ENCODE measurements at places on chromosomes 5 and 9. TPM values are rescaled to one million over a fixed set of nuclear protein-coding genes. Genes with fewer than 3 reads are reported as not detected.

- H3K27me3 ChIP-seq: no peaks in the 10 kb centered on the region
- H3K27ac ChIP-seq: no peak overlapping the region
- H3K4me1 ChIP-seq: no peaks in the 10 kb centered on the region
- H3K4me3 ChIP-seq: no peak overlapping the region
- H3K36me3 ChIP-seq: no peaks in the 10 kb centered on the region
- DNase-seq: no peak
Observed at GRCh38 chr9:101968392-101968791, 229.9 kb upstream of the GRIN3A start.

DNA sequence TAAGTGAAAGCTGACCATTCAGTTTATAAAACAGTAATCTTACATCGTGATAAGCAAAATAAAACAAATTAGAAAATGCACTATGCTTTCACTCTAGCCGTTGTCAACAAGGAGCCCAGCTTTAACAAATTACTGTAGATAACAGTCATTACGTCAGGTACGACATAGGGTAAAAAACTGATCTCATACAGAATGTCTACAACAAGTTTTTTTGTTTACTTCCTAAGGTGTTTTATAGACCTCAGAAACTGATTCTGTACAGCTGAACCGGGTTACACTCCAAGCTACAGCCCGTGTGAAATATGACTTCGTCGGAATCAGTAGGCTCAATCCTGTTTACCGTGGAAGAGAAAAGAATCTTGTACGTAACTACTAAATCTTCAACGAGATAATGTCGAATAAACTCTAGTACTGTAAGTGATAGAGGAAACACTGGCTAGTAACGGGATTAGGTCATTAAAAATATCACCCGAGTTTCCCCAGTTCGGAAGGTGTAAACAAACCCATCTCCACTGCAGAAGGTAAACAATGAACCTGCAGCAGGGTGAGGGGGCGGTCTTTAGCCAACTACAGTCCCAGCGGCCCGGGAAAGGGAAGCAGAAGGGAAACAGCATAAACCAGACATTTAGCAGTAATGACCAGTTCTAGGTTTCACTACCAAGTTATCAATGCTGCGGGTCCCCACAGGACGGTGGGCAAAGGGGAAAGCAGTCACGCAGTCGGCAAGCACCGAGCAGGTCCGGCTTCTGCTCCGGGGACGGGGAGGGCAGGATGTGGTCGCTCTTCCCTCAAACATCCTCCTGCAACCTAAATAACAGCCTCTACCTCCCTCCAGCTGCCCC lies 1.1 kb downstream of the RICTOR start:
- DNase-seq: peak; percentile 72
- peak overlapping the region; percentile 93 for H3K4me3 ChIP-seq

DNA sequence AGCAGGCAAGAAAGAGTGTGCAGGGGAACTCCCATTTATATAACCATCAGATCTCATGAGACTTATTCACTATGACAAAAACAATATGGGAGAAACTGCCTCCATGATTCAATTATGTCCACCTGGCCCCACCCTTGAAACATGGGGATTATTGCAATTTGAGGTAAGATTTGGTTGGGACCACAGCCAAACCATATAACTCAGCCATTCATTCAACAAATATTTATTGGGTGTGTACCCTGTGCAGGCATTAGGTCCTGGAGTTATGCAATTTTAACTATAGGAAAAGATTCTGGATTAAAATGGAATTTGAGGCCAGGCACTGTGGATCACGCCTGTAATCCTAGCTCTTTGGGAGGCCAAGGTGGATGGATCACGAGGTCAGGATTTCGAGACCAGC lies 124.2 kb upstream of the GAS1 start:
- no peak for DNase-seq
- no peaks in the 10 kb centered on the region for H3K4me1 ChIP-seq
- no peak overlapping the region for H3K4me3 ChIP-seq
- H3K27ac ChIP-seq: no peak overlapping the region

DNA sequence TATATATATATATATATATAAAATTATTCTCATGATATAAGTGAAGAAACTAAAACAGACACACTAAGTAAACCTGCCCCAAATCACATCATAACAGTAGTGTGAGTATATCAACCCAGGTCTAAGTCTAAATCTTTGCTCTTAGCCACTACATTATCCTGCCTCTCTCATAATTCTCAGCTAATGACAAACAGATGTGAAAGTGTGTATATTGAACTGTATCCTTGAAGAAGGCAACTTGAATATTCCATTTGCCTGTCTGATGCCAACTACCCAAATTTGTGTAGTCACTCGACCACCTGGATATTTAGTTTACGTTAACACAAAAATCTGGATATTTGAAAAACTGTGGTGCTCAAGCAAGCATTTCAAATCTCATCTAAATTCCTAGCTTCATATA lies 97.4 kb downstream of the PPP2R2B start:
- no peaks in the 10 kb centered on the region for H3K36me3 ChIP-seq
- no peak overlapping the region for H3K27ac ChIP-seq
- H3K27me3 ChIP-seq: peaks cover 1% of the 10 kb centered on the region
- DNase-seq: no peak

DNA sequence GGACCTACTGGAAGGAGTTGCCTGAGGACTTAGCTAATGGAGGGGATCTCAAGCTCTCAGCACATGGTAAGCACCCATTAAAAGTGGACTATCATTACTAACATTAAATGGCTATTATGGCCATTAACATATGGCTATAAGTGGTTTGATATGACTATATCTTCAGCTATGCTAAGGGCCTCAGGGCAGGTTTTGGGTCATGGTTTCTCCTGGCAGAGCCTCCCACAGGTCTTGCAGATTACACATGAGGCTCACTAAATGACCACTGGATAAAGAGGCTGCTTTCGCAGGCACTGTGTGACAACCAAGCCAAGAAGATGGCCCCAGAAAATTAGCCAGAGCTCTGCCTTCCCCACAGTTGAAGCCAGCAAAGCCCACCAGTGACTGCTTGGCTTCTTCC lies 15.4 kb downstream of the CCNJL start:
- DNase-seq: no peak
- H3K27ac ChIP-seq: no peak overlapping the region
- no peaks in the 10 kb centered on the region for H3K4me1 ChIP-seq
- no peaks in the 10 kb centered on the region for H3K27me3 ChIP-seq
- no peaks in the 10 kb centered on the region for H3K36me3 ChIP-seq

- DNase-seq: no peak
- H3K4me3 ChIP-seq: no peak overlapping the region
- H3K27ac ChIP-seq: no peak overlapping the region
- no peaks in the 10 kb centered on the region for H3K36me3 ChIP-seq
- H3K4me1 ChIP-seq: no peaks in the 10 kb centered on the region
Observed at GRCh38 chr5:101534491-101535110, 631.5 kb upstream of the ST8SIA4 start.

Gene MELK
- 66.0 TPM for total RNA-seq

Gene NME5
- not detected for total RNA-seq

Gene C9orf50
- not detected for total RNA-seq

Gene PCDHGA7
- not detected for total RNA-seq

Gene CCL28
- 15.1 TPM for total RNA-seq

Gene KIF12
- not detected for total RNA-seq

Gene TAF11L10
- total RNA-seq: not detected

Gene MSX2
- total RNA-seq: not detected

All from activated CD4-positive, alpha-beta T cell treated with anti-CD3 and anti-CD28 coated beads, Interleukin-2, amount 10 ng/mL, durations not matched to agents 7 days and 5 days (primary cell).